ENCODE measurements at places on chromosomes 1 and 21.
A peak's percentile ranks its signal among the peaks of the same experiment; 100 is the strongest.

GRCh38 chr1:197438010-197438790 is 170.1 kb downstream of the CRB1 start:
- no peak for DNase-seq

GRCh38 chr1:30345491-30346130 is 377.8 kb downstream of the MATN1 start:
- no peak for DNase-seq

DNA sequence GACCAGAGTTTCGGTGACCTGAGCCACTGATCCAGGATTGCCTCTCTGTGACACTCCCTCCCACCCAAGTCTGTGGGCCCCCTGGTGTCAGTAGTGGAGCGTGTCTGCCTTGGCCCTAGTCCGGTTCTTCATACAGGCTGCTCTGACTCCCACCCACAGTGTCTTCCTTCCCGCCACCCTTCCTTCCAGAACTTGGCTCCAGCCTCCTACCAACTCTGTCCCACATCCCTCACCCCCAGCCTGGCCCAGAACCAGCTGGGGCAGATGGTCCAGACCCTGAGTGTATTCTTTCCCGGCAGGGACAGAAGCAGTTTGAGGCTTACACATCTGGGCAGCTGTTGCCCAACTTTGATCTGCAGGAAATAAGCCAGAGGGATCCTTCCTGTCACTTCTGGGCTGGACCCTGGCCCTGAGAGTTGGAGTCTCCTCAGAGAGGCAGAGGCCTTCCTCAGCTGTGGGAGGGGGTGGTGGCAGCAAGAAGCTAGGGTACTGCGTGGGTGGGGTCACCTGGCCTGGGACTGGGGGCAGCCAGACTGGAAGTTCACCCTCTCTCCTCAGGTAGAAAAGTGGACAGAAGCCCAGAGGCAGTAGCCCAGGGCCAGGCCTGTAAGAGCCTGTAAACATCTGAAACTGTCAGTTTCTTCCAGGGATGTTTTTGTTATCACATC is 43.1 kb upstream of the EPS8L3 start:
- no peak for DNase-seq

GRCh38 chr1:24940231-24940630 is 10.2 kb upstream of the RUNX3 start:
- no peak for DNase-seq

DNA sequence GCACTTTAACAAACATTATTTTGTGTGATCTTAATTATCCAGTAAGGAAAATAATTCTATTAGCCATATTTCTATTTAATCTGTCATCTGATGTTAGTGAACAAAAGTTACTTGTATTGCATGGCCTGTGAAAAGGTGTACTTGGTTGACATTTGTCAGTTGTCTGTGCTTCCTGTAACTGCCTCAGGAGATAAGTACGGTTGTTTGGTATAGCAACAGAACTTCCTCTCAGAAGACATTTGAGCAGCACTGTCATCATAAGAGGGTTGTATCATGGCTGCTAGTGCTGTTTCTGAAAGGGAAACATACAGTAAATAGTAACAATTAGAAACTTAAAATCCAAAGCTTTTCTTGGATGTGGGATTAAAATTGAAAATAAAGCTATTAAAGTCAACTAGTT is 3.4 kb downstream of the BLZF1 start:
- peak; percentile 13 for DNase-seq

DNA sequence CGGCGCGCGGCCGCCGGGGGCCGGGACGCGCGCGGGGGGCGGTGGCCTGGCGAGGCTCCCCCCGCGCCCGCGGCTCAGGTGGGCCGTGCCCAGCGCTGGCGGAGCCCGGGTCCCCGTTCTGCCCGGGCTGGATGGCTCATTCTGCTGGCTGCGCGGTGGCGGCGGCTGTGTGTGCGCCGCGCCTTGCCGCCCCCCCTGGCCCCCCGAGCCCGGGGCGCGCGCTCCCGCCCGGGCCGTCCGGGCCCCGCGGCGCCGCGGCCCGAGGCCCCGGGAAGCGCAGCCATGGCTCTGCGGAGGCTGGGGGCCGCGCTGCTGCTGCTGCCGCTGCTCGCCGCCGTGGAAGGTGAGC is at the start of gene EPHB2:
EPHB2 (plus strand) TSS at position 139 of the 349 bp plus-strand sequence; CDS start at position 283, 144 bp downstream.
- peak; percentile 41 for DNase-seq

DNA sequence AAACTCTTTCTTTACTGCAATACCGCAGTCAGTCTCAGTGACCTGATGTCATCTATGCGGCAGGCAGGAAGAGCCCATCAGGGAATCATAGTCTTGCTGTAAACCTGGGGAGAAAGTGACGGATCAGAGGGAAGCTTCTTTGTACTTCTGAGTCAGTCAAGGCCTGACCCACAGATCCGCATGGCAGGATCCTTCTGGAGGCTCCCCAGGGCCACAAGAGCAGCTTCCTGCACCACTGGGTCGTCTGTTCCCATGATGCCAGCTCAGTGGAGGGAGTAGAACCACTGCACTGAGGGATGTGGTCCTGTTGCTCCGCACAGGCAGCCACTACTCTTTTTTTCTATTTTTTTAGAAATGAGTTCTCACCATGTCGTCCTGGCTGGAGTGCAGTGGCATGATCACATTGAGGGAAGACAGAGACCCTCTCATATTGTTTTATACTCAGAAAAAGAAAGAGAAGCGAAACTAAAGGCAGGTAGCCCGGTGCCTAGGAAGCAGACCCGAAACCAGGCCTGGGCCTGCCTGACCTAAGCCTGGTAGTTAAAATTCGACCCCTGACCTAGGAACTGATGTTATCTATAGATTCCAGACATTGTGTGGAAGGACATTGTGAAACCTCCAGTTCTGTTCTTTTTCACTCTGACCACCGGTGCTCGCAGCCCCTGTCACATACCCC is 6.3 kb upstream of the ERVH48-1 start:
- DNase-seq, result no peak

DNA sequence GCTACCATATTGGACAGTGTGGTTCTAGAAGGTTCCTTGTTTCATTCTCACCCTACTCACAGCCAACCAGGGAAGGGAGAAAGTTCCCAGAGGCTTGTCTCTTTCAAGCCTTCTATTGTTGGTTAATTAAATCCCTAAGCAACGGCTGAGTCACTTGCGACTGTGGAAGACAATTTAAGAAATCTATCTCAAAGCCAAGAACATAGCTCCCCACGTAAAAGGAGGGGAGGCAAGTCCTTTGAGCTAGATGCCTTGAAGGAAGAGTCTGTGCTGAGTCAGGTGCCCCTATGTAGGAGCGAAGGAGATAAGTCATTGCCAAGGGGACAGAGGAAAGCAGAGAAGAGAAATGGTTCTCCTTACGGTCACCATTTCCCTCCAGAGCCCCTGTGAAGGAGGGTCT is 79.4 kb upstream of the PPP2R5A start:
- DNase-seq, result no peak

GRCh38 chr1:67053785-67054772 is at the start of gene SLC35D1:
TSS of gene SLC35D1 (minus strand) at chr1:67054148. CDS start at chr1:67054013, 135 bp downstream.
- peak; percentile 45 for DNase-seq

- no peak for DNase-seq
Observed at GRCh38 chr1:223208164-223209076, 65.4 kb upstream of the TLR5 start.

DNA sequence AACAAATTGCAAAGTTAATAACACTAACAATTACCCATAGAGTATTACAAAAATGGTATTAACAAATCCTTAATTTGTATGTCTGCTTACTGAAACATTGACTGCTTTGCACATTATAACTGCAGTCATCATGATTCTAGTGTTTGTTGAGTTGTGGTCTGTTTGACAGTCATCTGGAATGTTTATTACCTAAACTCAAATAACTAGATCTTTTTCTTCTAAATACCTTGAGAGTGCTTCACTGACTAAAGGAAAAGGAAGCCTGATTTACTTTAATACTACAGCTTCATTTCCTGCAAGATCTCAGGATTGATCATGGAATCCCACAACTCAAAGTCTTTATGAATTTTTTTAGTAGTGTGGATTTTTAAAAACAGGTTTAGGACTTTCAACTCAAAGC is 70.0 kb downstream of the HMCN1 start:
- DNase-seq, result no peak

DNA sequence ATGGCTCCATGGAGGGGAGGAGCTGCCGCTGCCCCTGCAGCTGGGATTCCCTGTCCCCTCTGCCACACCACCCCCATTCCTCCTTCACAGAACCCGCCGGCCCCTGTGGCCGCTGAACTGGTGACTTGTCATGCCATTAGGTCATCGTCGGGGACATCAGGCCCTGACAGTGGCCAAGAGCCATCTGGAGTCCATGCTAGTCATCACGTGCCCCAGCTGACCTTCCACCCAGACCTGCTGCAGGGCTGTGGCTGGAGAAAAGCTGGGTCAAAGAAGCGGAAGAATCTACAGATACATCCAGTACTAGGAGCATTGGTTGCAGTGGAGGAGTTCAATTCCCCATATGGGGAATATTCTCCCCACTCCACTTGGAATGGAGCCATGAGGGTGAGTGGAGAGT is 78.1 kb downstream of the KCNJ15 start:
- no peak for DNase-seq

DNA sequence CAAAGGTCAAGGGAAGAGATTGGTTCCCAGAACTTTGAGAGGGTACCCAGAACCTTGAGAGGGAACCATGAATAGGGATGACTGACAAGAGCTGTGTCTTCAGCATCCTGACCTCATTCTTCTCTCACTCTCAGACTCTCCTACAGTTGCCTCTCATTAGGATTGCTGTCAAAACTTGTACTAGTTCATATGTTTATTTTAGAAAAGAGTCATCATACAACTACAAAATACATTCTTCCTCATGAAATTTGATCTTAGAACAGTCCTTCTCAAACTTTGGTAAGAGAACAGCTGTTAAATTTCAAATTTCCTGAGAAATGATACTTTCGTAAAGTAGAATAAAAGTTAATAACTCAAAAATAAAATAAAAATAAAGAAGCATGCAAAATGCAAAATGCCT is 161.4 kb upstream of the ZRANB2 start:
- DNase-seq, result no peak

- DNase-seq, result no peak
Observed at GRCh38 chr1:48611841-48612240, 139.8 kb upstream of the SPATA6 start.

DNA sequence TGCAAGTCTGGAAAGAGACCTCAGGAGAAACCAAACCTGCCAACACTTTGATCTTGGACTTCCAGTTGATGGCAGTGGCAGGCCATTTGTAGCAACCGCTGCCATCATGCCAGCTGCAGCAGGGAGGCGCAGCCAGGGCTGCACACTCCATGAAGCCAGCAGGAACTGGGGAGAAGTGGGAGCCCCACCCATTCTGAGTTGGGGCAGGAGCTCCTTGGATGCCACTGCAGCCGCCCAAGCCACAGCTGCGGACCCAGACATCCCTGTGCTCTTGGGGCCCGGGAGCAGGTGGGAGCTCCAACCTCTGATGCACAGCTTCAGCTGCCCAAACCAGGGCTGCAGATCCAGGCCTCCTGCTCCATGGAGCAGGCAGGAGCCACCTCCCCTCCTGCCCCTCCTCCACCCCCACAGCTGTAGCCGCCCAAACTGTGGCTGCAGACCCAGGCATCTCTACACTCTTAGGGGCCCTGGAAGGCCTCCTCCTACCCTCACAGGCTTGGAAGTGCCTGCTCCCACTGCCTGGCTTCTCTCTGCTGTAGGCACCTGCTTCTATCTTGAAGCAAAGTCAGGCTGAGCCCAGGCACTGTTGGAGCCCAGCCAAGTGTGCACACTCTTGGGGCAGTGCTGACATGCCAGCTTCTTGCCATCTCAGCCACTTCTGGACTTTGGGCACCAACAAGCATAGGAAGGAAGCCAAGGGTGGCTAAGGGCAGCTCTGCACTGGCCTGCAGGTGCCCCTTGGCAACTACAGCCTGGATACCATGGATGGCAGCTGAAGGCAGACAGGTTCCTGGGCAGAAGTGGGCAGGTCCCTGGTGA is 20.0 kb upstream of the DISP1 start:
- DNase-seq, result no peak

Data from inflammatory macrophage treated with lipopolysaccharide for 1 hour (primary cell).